Motor neuron (in vitro differentiated cells): ENCODE measurements at places on chromosomes 11 and 22. TPM values are rescaled to one million over a fixed set of nuclear protein-coding genes. Genes with fewer than 3 reads are reported as not detected.

The MS4A15 gene
- total RNA-seq = 0.28 TPM in 1 of 2 replicates, not detected in the other

The RTN3 gene
- 257 and 267 TPM in 2 replicates for total RNA-seq

The ARHGAP8 gene
- 3.0 and 4.8 TPM in 2 replicates for total RNA-seq

The ZDHHC24 gene
- total RNA-seq = 8.6 and 9.1 TPM in 2 replicates

The HEPN1 gene
- total RNA-seq = not detected in 2 replicates

The KRTAP5-9 gene
- total RNA-seq = 0.26 TPM in 1 of 2 replicates, not detected in the other

DNA sequence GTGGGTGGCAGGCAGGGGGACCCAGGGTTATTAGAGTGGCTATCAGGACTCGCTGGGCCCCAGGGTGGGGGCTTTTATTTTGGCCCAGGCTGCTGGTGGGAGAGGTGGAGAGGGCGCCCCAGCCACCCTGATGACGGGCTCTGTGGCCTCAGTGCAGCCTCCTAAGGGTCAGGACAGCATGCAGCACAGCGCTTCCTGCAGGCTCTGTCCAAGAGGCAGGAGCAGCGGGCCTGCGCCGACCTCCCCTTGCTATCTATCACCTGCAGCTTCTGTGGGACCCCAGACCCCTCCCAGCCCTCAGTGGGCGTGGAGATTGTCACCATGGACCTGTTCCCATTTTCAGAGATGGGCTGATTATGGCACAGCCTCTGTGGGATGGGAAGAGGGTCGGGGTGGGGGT, 54.3 kb upstream of the PPARA start:
- no peak for ATAC-seq

GRCh38 chr22:23405366-23405851, 174.7 kb downstream of the IGLL1 start:
- no peak for ATAC-seq

DNA sequence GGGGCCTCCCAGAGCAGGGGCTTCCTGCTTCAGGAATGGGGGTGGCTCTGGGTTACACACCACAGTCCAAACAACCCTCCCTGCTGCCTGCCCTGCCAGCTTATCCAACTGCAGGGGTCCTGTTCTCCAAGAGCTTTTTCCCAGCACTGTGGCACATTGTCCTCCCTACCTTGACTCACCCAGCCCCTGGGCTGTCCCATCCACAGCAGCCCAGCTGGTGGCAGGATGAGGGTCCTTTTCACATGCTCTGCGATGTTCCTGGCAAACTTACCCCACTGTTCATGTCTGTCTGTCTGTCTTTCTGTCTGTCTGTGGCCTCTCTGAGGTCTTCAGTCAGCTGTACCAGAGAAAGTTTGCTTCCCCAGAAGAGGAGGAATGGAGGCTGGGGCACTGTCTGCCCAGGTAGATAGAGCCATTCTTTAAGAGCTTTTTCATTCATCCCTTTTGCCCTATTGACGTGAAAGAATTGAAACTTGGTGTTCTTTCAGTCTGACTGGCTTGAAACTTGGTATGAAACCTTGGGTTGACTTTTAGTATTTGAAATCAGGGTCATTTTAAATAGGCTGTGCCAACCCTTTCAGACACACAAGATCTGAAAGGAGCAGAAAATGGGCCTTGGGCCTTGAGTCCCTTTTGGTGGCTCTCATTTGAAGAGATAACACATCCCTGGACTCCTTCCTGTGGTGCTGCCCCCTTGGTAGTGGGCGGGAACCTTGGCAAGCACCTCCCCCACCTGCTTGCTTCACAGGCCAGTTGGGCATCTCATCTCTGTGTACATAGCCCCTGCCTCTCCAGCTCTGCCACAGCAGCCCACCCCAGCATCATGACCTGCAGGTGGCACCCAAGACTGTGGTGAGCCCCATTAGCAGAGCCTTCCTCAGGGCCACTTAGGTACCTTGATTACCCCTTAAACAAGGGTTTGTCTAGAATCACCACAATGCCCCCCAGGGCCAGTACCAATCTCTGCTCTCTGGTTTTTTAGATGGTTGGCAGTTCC, 74.6 kb upstream of the SUSD2 start:
- ATAC-seq = no peak

GRCh38 chr22:49770547-49771265, 57.0 kb downstream of the BRD1 start:
- ATAC-seq = no peak

DNA sequence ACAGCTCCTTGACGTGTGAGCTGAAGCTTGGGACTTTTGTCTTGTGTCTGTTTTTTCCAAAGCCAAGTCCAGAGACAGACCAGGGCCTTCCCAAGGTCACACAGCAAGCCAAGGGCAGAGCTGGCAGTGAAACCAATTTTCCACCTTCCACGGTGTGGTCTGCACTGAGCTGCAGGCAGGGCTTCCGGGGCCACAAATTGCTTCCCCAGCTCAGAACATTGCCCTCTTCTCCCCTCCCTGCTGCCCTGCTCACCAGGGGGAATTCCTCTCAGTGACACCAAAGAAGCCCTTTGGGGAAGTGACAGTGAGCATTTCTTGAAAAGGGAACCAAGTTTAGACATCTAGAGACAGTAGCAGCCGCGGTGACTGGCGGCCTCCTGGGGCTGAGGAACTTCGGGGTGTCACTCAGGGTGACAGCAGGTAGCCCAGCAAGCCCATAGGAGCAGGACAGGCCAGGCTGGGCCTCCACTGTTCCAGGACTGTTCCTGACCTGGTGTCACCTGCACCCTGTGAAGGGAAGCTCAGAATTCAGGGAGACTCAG, 9.2 kb downstream of the FXYD2 start:
- ATAC-seq = no peak

GRCh38 chr11:33900159-33900840, 8.4 kb upstream of the LMO2 start:
- ATAC-seq = no peak

- no peak for ATAC-seq
Measured at GRCh38 chr22:39954584-39955055, 5.6 kb upstream of the TMA7B start.

DNA sequence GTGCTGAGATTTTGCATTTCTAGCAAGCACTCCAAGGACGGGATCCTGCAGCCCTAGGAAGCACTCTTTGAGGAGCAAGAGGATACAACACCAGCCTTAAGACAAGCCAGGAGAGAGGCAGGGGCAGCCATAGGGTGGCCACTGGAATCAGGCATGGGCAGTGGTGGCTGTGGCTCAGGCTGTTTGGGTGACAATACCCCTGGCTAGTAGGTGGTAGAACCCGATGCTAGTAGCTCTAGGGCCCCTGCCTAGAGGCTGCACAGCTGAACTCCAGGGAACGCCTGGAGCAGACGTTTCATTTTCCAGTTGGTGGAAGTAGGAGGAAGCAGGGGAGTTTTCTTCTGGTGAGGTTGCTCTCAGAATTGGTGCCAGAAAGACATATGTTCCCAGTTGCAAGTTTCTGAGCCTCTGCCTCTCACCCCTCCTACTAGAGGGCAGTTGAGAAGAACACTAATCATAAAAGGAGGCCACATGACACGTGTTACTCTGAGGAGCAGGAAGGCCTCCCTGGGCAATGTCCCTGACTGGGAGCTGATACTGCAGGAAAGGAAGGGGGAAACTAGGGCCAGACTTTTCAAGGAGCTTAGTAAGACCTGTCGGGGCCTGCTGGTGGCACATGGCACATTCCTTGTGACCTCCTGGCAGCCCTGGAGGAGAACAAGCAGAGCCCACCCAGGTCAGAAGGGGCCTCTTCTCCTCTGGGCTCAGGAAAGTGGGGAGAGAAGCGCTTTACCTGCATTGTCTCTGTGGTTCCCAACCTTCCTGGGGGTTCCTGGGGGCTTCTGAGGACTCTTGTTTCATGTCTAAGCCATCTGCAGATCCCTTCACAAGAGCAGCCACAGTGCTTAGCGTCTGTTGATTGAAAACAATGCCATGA, 56.6 kb upstream of the DRD2 start:
- ATAC-seq = no peak

DNA sequence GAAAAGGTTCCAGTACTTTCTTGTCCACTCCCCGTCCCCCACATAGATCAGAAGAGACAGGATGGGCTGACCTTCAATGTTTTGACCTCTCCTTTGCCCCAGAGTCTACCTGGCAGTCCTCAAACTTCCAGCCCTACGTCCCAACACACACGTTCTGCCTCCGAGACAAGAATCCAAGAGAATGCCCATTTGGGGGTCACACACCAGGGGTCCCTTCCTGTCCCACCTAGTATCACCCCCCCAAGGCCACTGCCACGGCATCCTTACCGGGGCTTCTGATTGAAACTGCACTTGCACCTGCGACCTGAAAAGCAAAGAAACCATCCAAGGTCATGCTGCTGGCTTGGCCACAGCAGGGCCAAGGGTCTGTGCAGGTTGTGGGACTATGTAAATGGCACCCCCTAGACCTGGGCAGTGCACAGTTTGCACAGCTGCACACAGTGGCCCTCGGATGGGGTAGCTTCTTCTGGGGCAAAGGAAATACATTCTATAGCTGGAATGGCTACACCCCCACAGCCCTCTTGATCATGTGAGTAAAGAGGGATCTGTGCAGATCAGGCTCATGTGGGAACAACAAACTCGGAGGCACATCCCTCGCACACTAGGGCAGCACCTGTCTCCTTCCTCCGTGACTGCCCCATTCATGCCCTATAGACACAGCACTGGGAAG, 16.5 kb upstream of the FXYD2 start:
- ATAC-seq = no peak
